ENCODE measurements at places on chromosomes 6 and 20.

GRCh38 chr6:53492860-53493634 lies 51.9 kb downstream of the GCLC start:
- peak; percentile 69 for DNase-seq

GRCh38 chr6:159074876-159075275 lies 30.1 kb upstream of the TAGAP start:
- no peak for DNase-seq

DNA sequence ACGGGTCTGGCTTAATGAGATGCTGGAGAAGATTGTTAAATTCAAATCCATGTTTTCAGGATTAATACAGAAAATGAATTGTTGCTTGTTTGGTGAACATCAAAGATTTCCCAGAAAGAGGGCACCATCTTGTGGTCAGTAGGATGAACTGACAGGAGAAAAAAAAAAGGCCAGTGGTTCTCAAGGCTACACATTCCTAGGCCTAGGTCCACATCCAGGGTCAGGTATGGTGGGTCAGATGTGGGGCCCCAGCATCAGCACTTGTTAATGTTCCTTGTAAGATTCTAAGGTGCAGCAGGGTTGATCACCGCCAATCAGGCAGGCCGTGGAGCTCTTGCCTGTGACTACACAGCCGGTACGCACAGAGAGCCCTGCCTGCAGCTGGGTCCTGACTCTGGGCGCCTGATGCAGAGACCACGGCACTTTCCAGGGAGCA lies 34.0 kb upstream of the FOXO3 start:
- peak; percentile 25 for DNase-seq

- no peak for DNase-seq
These were observed 8.5 kb downstream of the CD164 start for GRCh38 chr6:109373762-109374161.

- DNase-seq, result no peak
These were observed 45.4 kb downstream of the ALDH5A1 start for GRCh38 chr6:24540197-24540596.

DNA sequence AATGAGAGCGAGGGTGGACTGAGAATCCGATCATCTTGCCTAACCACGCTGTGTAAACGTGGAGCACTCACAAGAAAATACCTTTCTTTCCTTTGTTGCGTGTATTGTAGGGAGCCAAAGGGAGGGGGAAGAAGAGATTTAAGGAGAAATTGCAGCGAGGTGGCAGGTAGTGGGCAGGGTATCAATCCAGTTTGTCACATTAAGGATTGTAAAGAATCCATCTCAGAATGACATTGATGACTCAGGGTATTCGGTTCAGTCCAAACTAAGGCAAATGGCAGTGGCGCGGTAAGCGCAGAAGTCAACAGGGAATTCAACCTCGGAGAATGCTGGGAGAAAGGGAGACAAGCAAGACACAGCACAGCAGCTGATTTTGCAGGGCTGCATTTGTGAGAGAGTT lies 146.2 kb downstream of the ID4 start:
- DNase-seq, result no peak

- no peak for DNase-seq
These were observed 23.7 kb upstream of the SLC23A2 start for GRCh38 chr20:5024982-5025381.

GRCh38 chr20:21100578-21101452 lies 5.3 kb downstream of the LINC00237 start:
- no peak for DNase-seq

GRCh38 chr6:15357782-15358181 lies 111.9 kb downstream of the JARID2 start:
- DNase-seq, result no peak

GRCh38 chr6:20467437-20467836 lies 65.8 kb downstream of the E2F3 start:
- DNase-seq, result no peak

GRCh38 chr6:77548662-77549366 lies 85.5 kb upstream of the HTR1B start:
- DNase-seq, result no peak

DNA sequence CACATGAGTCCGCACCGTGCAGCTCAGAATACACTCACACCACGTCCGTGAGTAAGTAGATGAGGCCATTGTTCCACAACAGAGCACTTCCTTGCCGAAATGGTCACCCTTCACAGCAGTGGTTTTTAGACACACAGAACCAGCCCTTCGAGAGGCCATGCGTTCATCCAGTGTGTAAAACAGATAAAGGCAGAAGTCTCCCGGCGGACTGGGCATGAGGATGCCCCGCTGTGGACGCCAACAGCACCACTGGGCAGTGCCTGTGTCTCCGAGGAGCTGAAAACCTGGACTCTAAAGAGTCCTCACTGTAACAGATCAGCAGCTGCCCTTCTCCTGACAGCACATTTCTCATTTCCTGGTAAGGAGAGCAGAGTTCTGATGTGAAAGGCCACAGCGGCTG lies 75.2 kb downstream of the WDR27 start:
- no peak for DNase-seq

DNA sequence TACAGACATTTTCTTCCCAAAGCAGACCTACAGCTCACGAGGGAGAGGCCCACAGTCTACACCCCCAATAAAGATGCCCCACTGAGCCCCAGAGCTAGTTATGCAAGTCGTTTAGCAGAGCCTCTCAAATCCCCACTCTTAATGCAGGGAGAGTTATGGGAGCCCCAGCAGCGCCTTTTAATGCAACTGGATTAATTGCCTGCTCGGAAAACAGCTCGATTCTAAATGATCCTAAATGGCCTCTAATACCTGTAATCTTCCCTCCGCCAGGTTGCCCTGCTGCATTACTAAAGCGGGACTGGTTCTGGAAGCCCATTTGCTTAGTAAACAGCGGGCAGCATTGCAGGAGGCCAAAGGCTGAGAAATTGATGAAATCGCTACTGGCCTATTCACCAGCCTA lies 656.9 kb downstream of the PTPRT start:
- DNase-seq, result no peak

- no peak for DNase-seq
These were observed 1.9 kb downstream of the NCOA7 start for GRCh38 chr6:125792680-125793079.

- DNase-seq, result no peak
These were observed 210.9 kb downstream of the TFAP2B start for GRCh38 chr6:51029561-51029960.

GRCh38 chr6:154590756-154591155 lies 80.3 kb upstream of the CNKSR3 start:
- DNase-seq, result no peak

DNA sequence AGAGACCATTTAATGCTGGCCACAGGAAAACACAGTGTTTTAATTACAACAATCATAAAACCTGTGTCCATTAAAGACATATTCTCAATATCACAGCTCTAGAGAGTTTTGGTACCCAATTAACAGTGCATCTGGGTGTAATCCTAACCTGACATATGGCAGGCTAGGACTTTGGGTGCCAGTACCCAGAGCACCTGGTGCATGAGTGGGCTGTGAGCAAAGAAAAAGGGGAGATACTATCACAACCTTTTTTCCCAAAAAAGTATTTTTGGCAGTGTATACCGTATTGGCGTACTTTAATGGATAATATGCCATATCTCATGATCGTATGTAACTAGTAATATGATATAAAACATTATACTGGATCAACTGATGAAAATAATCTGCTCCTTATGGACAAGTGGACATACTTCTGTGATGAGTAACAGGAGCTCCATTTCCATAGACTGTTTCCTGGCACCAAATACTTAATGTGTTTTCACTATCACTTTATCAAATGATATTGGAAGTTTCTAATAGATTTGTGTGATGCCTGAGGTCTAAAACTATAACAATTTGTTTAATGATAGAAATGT lies 91.7 kb downstream of the COL19A1 start:
- DNase-seq, result no peak
